ENCODE measurements at places on chromosomes 3 and 15.

GRCh38 chr15:39434751-39435238 lies 146.1 kb upstream of the THBS1 start:
- DNase-seq, result peak; percentile 65

DNA sequence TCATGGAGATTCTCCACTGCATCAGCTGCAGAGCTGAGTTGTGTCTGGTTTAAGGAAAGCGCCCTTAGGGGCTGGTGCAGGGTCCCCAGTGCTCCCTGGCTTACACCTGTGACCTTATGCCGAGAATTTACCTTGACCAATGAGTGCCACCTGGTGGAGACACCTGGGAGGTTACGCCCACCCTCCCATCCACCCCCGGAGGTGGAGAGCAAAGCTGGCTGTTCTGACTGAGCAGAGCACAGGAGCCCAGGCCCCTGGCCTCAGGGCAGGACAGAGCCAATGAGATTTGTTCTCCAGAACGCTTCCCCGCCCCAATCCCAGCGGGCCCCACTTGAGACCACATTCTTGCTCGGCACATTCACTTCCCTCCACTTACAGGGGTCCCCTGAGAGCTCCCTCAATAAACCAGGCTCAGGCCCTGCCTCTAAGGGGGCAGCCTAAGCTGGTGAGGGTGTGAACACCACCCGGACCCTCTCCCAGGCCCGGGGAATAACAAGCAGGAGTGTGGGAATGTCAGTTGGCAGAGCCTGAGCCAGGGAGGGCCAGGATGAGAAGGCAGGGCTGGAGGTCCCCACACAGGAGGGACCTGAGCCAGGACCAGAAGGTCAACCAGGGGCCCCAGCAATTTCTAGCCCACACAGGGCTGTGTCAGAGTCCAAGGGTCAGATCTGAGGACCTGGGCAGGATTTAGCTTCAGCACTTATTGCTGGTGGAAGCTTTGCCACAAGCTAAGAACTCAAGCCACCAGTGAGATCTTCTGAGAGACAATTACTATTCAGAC lies 117.1 kb downstream of the TPRA1 start:
- no peak for DNase-seq

DNA sequence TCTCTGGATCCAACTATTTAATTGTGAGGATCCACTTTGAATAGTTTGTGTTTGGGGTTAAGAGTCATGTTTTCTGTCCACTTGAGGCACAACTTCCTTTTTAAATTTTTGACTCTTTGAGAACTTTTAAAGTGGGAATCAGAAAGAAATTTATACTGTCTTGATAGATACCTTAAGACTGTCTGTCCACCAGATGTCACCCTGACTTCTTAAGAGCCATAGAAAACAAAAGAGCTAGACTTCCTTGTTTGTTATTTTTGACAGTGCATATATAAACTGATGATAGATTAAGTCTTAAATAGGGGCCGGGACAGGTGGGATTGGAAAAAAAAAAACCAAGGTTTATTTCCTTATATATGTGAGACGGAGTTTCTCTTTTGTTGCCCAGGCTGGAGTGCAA lies 52.1 kb upstream of the WDR72 start:
- DNase-seq, result no peak

DNA sequence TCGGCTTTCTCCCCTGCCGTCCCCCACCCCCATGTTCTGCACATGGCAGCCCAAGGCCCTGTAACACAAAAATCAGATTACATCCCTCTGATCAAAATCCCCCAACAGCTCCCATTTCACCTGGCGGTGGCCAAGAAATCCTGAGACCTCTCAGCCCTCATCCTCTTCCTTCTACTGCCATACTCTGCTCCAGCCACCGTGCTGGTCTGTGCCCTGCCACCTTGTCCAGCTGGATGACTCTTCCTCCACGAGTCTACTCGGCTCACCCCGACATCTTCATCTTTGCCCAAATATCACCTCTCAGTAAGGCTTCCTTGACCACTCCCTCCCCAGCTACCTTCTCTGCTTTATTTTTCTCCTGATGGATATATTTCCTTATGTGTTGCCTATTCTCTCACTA lies 3.1 kb downstream of the CCDC51 start:
- DNase-seq, result no peak

- DNase-seq, result no peak
Measured at GRCh38 chr3:123503203-123503602, 54.3 kb upstream of the ADCY5 start.

- no peak for DNase-seq
Measured at GRCh38 chr3:40770061-40770460, 245.3 kb downstream of the ZNF621 start.

- DNase-seq, result no peak
Measured at GRCh38 chr3:4898454-4899313, 80.6 kb upstream of the BHLHE40 start.

GRCh38 chr3:181486141-181486885 lies 225.4 kb upstream of the SOX2 start:
- DNase-seq, result no peak

DNA sequence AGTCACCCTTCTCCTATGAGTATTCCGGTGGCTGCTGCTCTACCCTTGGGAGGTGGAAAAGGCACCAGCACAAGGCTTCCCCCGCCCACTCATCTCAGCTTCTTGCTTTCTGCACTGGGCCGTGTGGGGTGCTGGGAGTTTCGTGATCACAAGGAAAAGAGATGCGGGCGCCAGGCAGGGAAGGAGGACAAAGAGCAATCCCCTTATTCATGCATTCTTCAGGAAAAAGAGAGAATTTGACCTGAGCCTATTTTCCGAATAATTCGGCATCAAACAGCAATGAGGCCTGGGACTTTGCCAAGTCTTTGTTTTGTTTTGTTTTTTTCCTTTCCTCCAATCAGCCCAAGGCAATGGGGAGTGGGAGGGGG lies 102.2 kb upstream of the LPP start:
- no peak for DNase-seq

DNA sequence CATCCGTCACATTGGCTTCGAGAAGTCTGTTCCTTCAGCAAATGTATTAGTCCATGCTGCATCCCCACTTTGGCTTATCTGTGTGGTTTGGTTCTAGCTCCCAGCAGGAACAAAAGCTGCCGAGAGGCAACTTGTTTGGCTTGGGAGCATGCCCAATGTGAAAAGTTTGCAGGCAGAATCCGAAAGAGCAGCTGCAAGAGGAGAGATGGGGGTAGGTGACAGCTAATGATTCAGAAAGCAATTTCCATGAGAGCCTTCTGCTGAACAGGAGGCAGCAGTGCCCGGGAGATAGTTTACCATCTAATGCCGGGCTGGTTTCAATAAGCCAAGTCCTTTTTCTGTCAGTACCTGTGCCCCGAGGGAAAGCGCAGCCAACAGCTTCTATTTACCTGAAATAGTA lies 60.2 kb downstream of the GRM7 start:
- DNase-seq, result no peak

GRCh38 chr3:121988146-121988545 lies 33.9 kb downstream of the ILDR1 start:
- DNase-seq, result no peak

DNA sequence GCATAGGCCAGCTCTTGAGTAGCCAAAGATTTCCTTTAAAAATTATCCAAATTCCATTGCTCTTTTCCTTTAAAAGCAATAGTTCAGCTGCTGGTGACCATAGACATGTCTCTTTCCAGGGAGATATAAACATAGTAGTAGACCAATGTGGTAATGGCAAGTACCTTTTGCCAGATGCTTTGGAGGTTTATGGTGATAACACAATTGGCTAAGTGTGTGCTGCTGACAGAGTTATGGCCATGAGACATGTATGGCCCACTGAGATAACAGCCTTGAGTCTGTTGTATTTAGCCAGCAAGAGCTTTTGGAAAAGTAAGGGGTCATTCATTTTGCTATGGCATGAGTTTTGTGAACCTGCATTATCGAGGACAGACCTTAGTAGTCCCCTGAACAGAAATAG lies 1146.8 kb downstream of the TUSC7 start:
- DNase-seq, result no peak

DNA sequence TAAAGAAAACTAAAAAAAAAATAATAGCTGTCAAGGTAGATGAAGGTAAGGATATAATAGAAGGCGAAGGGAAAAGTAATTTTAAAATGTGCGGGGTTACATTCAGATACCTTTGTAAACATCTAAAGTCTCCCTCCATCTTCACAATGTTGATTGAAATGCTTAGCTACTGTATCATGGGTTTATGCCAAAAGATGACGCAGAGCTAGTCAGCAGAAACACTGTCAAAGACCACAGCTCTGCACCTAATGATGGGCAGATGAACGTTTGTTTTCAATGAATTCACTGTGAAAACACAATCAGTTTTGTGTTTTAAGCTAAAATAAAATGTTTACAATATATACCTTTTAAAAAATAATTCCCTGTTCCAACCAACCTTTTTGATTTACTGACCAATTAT lies 61.2 kb downstream of the RFTN1 start:
- no peak for DNase-seq

DNA sequence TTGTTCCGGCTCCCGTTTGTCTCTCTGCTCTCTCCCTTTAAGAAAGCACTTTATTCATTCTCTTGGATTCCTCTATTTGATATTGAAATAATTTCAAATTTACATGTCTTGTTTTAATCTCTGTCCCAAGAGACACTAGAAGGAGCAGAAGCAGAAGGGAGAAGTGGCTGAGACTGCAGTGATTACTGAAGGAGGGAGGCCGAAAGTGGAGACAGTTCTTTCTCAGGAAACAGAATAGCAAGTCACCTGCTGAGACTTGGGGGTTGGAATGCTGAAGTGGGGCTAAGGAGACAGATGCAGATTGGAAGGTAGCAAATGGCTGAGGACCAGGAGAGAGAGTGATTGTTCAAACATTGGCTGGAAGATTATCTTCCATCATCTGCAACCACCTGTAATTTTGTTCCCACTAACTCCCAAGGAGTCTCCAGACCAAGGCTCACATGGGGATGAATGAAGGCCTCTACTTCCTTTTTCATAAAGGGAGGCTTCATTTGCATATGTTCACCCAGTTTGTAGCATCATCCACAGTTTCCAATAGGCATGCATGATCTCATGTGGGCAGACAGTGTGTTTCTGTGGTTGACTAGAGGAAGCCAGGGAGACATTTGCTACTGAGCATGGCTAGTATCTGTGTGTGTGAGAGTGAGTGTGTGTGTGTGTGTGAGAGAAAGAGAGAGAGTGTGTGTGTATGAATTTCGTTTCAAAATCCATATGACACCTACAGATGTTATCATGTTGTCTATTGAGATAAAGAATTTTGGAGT lies 24.0 kb downstream of the LTF start:
- no peak for DNase-seq

- DNase-seq, result no peak
Measured at GRCh38 chr3:138945709-138946662, 951 bp downstream of the FOXL2 start.

DNA sequence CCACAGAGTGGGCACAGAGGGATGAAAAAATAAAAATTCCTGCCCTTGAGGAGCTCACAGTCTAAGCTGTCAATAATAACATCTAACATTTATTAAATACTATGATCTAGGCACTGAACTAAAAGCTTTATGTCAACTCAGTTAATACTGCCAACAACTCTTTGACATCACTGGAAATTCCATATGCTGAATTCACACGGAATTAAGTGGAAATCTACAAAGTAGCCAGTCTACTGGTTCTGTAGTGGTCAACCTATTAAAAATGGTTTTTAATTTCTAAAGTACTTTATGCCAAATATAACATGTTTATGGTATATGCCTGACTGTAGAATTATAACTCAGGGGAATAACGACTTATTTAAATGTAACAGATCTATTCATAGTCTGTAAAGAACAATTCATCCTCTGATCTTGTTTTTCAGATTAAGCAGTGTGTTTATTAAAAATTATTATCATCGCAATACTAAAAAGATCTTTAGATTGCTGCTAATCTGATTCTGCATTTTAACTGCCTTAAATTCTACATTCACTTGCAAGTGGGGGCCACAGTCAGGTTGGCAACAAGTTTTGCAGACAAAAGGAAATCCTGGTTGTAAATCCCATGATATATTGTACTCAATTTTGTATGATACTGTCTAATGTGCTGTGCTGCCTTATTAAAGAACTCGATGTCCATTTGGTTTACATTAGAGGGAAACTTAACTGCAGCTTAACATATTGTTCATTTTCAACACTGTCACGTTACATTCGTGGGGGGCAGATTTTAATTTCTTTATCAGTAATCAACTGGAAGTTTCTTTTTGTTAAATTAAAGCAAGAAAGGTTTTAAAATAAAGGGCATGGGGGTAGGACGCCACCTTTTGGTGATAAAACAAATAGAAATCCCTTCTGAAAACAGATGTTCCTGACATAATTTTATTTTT lies 2.6 kb upstream of the FOXP1 start:
- no peak for DNase-seq

GRCh38 chr3:157493627-157494550 lies 9.3 kb downstream of the VEPH1 start:
- DNase-seq, result no peak

DNA sequence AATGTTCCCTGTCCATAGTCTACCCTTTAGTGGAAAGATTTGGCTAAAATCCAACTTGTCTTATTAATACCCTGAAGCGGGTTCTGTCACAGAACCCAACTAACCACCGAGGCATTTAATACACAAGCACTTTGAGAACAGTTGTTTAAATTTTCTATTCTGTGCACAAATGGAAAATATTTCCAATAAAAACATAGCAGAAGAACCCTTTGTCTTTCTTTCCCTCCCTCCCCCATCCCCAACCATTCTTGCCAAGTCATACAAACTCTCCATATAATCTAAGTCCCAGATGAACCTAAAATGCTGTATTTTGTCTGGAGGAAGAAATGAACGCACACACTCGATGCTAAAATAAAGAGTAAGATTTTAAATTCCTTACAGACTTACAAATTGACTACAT lies 126.9 kb upstream of the STRIT1 start:
- no peak for DNase-seq

DNA sequence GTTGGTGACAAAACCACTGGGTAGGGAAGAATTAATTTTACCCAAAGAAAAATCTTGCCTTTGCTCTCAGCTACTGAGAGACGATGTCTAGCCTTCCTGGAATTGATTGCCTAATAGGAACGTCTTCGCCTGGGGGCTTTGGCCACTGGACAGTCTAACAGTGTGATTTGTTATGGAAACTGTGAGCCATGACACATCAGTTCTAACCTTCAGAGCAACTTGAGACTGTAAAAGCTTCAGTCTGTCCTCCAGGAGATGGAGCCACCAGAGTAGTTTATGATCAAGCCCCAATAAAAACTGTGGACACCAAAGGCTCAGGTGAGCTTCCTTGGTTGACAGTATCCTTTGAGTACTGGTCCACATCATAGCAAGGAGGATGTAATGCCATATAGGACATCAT lies 235.8 kb upstream of the TMCO5A start:
- DNase-seq, result no peak

DNA sequence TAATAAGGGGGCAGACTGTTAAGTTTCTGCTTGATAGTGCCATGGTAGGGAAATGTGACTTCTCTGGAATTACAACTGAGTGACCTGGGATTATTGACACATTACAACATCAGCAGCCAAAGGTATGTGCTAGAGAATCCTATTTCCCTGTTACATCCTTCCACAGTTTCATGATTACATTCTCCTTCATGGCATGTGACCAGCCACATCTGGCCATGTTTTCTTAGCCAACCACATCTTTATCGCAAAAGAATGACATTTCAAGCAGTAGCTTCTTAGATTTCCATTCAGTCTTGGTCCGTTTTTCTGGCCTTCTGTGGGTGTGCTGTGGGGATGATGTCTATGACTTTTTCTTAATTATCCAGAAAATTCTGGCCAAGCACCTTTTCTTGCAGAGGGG lies 45.4 kb upstream of the CTDSPL start:
- DNase-seq, result no peak

- DNase-seq, result no peak
Measured at GRCh38 chr3:119945291-119945690, 149.0 kb downstream of the GSK3B start.

Data from smooth muscle cell of the brain vasculature (primary cell).